Effector memory CD4-positive, alpha-beta T cell (primary cell): ENCODE measurements at places on chromosomes 4 and X.
A peak's percentile ranks its signal among the peaks of the same experiment; 100 is the strongest.

DNA sequence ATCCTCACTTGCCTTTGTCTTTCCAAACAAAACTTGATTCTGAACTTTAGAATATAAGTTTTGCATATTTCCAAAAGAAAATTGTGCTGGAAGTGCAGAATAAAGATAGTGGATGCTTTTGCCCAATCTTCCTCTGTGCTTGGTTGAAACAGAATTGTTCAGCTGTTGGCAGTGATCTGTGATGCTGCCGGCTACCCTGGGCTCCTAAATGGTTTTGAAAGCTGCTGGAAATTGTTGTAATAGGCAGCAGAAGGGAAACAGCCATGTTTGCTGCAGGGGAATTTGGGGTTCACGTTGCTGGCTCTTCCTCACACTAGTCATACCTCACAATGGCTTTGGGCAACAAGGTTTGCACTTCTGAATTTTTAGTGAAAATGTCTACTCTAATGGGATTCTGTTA is 398.0 kb downstream of the RAPGEF2 start:
- no peak for DNase-seq
- H3K4me1 ChIP-seq, result no peaks in the 10 kb centered on the region
- H3K36me3 ChIP-seq, result no peaks in the 10 kb centered on the region
- no peaks in the 10 kb centered on the region for H3K27me3 ChIP-seq

DNA sequence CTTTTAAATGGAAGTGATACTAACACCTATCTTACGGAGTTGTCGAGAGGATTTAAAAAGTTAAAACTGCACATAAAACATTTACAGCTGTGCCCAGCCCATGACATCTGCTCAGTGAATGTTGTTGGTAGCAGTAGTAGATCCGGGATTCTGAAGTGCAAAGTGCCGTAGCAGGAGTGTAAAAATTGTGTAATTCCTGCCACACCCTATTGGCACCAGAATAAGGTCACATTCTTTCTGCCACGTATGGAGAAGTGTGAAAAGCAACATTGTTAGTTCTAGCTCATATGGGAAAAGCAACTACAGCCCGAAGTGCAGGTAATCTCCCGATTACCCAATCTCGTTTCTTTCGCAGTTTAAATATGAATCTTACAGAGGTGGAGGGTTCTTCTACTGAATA is 31.2 kb downstream of the PRIMPOL start:
- H3K27ac ChIP-seq, result no peak overlapping the region
- no peaks in the 10 kb centered on the region for H3K36me3 ChIP-seq
- no peak overlapping the region for H3K4me3 ChIP-seq
- no peaks in the 10 kb centered on the region for H3K4me1 ChIP-seq

DNA sequence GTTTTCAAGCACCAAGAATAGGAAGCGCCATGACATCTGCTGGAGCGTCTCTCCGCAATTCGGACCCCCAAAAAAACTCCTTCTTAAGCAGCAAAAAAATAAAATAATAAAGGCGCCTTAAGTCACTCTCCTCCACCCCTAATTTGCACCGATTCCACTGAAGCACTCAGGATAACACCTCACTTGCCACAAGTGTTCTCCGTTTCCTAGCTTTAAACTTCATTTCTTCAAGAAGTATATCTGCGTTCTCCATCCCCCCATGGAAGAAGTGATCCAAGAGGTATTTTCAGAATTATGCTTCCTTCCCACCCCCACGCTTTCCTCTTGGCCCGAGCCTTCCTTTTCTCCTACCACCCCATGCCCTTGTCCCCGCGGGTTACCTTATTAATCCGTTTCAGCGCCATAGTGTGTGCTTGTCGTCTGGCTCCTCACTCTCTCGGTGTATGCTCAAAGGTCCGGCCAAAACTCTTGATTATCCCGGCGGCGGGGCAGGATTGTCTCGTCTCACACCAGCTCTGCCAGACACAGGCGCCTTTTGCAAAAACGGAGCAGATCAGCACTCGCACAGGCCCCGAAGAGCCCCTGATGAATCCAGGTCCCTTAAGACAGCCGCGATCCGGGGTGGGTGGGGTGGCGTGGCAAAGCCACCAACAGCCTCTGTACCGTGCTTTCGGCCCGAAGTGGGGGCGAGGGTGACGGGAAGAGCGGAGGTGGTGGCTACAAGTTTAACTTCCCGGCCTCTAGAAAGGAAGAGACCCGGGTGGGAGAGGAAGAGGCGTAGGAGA is 1.1 kb downstream of the UBE2D3 start:
- H3K27me3 ChIP-seq, result no peaks in the 10 kb centered on the region
- peaks cover 11% of the 10 kb centered on the region for H3K4me1 ChIP-seq
- peaks cover 4% of the 10 kb centered on the region for H3K36me3 ChIP-seq
- peak overlapping the region; percentile 100 for H3K27ac ChIP-seq
- DNase-seq, result no peak
- peak overlapping the region; percentile 85 for H3K4me3 ChIP-seq

DNA sequence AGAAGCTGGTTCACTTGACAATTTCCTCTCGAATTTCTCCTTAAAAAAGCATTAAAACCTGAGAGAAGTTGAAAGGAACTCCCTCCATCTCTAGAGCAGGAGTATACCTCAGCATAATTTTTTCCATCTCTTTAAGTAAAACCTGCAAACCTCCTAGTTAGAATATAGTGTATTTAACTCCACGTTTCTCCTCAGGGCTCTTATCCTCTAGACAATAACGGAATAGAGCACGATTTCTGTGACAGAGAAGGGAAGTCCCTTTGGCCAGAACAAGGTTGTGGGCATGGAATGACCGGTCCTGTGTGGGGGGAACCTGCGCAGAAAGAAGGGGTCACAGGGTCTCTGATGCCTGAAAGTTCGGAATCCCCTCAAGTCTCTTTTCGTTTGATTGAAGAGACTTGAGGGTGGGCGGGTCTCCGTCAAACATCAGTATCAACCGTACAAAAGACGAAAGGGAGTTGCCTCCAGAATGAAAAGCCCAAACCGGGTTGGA is 697 bp downstream of the ZNF280C start:
- H3K27ac ChIP-seq, result peak overlapping the region; percentile 55
- H3K36me3 ChIP-seq, result no peaks in the 10 kb centered on the region
- peak overlapping the region; percentile 59 for H3K4me3 ChIP-seq
- peaks cover 5% of the 10 kb centered on the region for H3K4me1 ChIP-seq

DNA sequence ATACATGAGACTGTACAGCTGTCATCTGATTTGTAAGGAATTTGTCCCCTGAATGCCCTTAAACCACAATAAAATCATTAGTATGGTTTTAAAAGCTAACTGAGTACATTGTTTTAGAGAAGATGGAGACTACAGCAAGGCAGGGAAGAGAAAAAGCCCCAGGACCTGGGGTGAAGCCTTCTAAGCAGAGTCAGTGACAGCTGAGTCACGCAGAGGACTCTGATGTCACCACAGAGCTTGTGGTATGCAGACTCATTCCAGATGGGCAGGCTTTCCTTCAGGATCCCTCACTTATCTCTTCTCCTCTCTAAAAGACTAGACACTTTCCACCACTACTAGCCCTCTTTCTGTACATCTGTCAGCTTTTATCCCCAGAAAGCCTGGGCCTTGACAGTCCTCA is 97.1 kb upstream of the ATOH1 start:
- H3K4me1 ChIP-seq, result no peaks in the 10 kb centered on the region
- H3K36me3 ChIP-seq, result no peaks in the 10 kb centered on the region
- no peaks in the 10 kb centered on the region for H3K27me3 ChIP-seq
- no peak overlapping the region for H3K27ac ChIP-seq
- H3K4me3 ChIP-seq, result no peak overlapping the region
- DNase-seq, result no peak

- no peak for DNase-seq
- H3K27me3 ChIP-seq, result no peaks in the 10 kb centered on the region
- no peaks in the 10 kb centered on the region for H3K4me1 ChIP-seq
- no peaks in the 10 kb centered on the region for H3K36me3 ChIP-seq
- no peak overlapping the region for H3K27ac ChIP-seq
Measured at GRCh38 chr4:22648996-22649395, 43.7 kb upstream of the GBA3 start.

GRCh38 chrX:153507484-153508178 is 9.8 kb upstream of the ATP2B3 start:
- H3K4me3 ChIP-seq, result no peak overlapping the region
- H3K36me3 ChIP-seq, result no peaks in the 10 kb centered on the region
- DNase-seq, result peak; percentile 65
- H3K27me3 ChIP-seq, result no peaks in the 10 kb centered on the region
- H3K4me1 ChIP-seq, result no peaks in the 10 kb centered on the region

- no peaks in the 10 kb centered on the region for H3K36me3 ChIP-seq
- no peak overlapping the region for H3K27ac ChIP-seq
- DNase-seq, result no peak
- H3K27me3 ChIP-seq, result no peaks in the 10 kb centered on the region
- H3K4me1 ChIP-seq, result no peaks in the 10 kb centered on the region
Measured at GRCh38 chrX:45164995-45165394, 35.7 kb downstream of the DIPK2B start.

GRCh38 chr4:95248720-95249425 is 299.9 kb downstream of the UNC5C start:
- DNase-seq, result no peak
- no peak overlapping the region for H3K4me3 ChIP-seq
- no peak overlapping the region for H3K27ac ChIP-seq
- H3K4me1 ChIP-seq, result no peaks in the 10 kb centered on the region
- H3K36me3 ChIP-seq, result no peaks in the 10 kb centered on the region

DNA sequence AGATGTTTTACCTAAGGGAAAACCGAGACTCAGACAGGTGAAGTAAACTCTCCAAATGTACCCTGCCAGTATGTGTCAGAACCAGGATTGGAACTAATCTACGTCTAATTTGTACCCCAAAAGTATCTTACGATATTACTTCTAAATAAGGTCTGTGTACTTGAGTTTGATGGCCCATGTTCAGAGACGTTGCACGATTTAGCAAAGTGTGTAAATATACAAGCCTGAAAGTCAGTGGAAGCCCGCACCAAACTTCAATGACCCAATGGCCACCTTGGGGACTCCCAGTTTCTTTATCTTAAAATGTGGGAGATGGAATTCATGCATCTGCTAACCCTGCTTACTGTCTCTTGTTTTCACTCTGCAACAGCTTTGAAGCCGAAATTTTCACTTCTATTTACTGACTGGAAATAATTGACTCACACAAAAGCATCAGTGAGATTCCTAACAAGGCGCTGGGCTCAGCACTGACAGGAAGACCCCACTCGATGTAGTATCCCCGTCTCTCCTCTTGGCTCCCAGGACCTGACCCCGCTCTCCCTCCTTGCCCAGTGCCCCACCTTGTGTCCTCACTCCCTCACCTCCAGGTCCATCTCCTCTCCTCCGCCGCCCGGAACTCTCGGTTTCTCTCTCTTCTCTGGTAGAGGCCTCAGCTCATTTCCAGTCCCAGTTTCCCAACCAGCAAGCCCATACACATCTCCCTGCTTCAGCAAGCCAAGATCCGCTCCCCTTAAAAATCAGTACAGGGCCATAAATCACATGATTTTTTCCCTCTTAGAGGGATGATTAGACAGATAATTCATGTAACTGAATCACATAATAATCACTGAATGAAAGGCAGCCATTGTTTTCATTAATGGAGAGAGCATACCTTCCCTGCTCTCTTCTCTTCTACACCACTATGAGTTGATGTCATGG is 42.8 kb downstream of the ENPP6 start:
- H3K27ac ChIP-seq, result no peak overlapping the region
- DNase-seq, result no peak
- no peaks in the 10 kb centered on the region for H3K36me3 ChIP-seq
- no peaks in the 10 kb centered on the region for H3K27me3 ChIP-seq
- H3K4me3 ChIP-seq, result no peak overlapping the region
- H3K4me1 ChIP-seq, result no peaks in the 10 kb centered on the region

- H3K4me1 ChIP-seq, result no peaks in the 10 kb centered on the region
- peak; percentile 1 for DNase-seq
Measured at GRCh38 chrX:24081661-24082154, 27.0 kb downstream of the EIF2S3 start.

GRCh38 chr4:101346351-101347266 is 717 bp downstream of the PPP3CA start:
- H3K36me3 ChIP-seq, result no peaks in the 10 kb centered on the region
- no peaks in the 10 kb centered on the region for H3K27me3 ChIP-seq
- peak overlapping the region; percentile 86 for H3K27ac ChIP-seq
- DNase-seq, result peak; percentile 58
- peak overlapping the region; percentile 95 for H3K4me3 ChIP-seq
- peaks cover 16% of the 10 kb centered on the region for H3K4me1 ChIP-seq

- H3K27ac ChIP-seq, result no peak overlapping the region
- no peak for DNase-seq
- no peak overlapping the region for H3K4me3 ChIP-seq
- H3K4me1 ChIP-seq, result peaks cover 6% of the 10 kb centered on the region
Measured at GRCh38 chr4:110636680-110637407, 14.0 kb upstream of the PITX2 start.

GRCh38 chr4:7155590-7156071 is 36.7 kb upstream of the SORCS2 start:
- no peaks in the 10 kb centered on the region for H3K36me3 ChIP-seq
- no peak for DNase-seq
- no peaks in the 10 kb centered on the region for H3K27me3 ChIP-seq
- no peak overlapping the region for H3K4me3 ChIP-seq
- H3K4me1 ChIP-seq, result no peaks in the 10 kb centered on the region

GRCh38 chr4:120709991-120710390 is 212.5 kb downstream of the PRDM5 start:
- DNase-seq, result no peak
- no peaks in the 10 kb centered on the region for H3K36me3 ChIP-seq
- H3K27me3 ChIP-seq, result peaks cover 7% of the 10 kb centered on the region

DNA sequence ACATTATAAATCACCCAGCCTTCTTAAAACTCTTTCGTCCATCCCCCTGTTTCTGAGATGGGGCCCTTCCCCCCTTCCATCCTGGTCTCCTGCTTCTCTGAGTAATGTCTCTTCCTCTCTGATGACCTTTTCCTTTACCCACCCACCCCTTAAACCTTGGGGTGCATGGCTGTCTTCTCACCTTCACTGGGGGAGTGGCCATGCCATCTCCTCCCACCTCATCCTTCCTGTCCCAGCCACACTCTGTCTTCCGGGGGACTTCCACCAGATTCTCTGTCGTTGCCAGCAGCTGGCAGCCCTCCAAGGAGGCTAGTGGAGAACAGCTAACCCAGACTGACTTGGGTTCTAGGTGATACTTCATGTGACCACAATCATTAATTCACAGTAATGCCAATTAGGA is 83.2 kb upstream of the SCML1 start:
- peaks cover 5% of the 10 kb centered on the region for H3K4me1 ChIP-seq
- DNase-seq, result peak; percentile 9
- H3K36me3 ChIP-seq, result no peaks in the 10 kb centered on the region
- H3K4me3 ChIP-seq, result no peak overlapping the region
- no peaks in the 10 kb centered on the region for H3K27me3 ChIP-seq

- no peaks in the 10 kb centered on the region for H3K27me3 ChIP-seq
- no peak overlapping the region for H3K27ac ChIP-seq
- H3K4me3 ChIP-seq, result no peak overlapping the region
- H3K36me3 ChIP-seq, result no peaks in the 10 kb centered on the region
- no peaks in the 10 kb centered on the region for H3K4me1 ChIP-seq
Measured at GRCh38 chr4:119832776-119833175, 204.2 kb upstream of the PDE5A start.

- peak; percentile 46 for DNase-seq
- no peaks in the 10 kb centered on the region for H3K4me1 ChIP-seq
- no peaks in the 10 kb centered on the region for H3K27me3 ChIP-seq
- peak overlapping the region; percentile 42 for H3K27ac ChIP-seq
Measured at GRCh38 chrX:136577552-136577951, 45.5 kb downstream of the VGLL1 start.
